ENCODE measurements at places on chromosomes 1 and 21.

DNA sequence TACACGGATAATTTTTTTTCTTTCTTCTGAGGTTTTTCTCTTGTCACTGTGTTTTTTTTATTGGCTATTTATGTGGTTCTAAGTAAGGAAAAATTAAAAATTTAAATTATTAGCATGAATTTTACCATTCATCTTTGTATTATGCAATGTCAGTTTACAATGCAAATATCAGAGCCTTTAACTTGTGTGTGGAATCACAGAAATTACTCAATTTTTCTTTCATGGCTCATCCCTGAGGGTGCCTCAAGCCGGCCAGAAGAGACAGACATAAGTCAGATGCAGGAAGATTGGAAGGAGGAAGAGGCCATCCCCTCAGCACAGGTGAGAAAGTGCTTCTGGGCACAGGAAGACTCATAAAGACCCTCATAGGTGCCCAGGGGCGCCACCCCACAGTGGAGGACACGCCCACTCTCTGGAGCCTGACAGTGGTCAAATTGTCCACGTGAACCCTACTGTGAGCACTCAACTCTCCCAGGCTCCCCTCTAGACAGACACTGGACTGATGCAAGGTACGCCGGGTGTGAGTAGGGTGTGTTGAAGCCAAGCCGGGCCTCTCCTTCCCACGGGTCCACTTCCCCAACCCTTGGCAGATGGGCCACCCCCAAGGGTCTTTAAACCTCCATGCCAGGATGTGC lies 9.5 kb upstream of the LDLRAP1 start:
- DNase-seq: no peak

DNA sequence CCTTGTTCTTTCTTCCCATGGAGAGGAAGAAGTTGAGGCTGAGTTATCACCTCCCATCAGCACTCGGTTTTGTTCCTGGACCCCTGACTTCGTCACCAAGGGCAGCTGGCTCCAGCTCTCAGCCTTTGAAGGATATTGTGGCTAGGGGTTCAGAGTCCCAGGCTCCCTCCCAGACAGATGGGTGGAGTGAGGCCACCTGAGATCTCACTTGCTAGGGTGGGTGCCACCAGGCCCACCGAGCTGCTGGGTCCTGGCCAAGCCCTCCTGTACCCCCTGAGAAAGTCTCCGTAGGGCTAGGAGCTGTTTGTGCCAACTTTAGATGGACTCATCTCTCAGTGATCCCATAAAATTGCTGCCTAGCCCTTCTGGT lies 6.9 kb downstream of the MX2 start:
- DNase-seq: no peak

DNA sequence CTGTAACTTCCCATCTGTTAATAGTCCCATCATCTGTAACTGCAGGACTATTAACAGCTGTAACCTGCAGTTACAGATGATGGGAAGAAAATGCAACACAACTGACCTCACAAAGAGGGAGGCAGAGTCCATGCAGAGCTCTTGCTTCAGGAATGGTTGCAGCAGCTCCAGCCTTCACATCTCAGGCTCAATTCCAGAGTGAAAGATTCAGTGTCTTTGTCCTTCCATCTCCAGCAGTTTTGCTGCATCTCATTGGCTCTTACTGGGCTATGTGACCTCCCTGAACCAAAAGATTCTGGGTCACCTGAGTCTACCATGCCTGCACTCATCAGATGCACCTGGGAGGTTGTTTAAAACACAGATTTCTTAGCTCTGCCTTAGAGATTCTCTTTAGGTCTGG lies 686.7 kb downstream of the MATN1 start:
- DNase-seq: no peak

GRCh38 chr1:180219776-180220175 lies 10.3 kb upstream of the LHX4 start:
- peak; percentile 54 for DNase-seq

DNA sequence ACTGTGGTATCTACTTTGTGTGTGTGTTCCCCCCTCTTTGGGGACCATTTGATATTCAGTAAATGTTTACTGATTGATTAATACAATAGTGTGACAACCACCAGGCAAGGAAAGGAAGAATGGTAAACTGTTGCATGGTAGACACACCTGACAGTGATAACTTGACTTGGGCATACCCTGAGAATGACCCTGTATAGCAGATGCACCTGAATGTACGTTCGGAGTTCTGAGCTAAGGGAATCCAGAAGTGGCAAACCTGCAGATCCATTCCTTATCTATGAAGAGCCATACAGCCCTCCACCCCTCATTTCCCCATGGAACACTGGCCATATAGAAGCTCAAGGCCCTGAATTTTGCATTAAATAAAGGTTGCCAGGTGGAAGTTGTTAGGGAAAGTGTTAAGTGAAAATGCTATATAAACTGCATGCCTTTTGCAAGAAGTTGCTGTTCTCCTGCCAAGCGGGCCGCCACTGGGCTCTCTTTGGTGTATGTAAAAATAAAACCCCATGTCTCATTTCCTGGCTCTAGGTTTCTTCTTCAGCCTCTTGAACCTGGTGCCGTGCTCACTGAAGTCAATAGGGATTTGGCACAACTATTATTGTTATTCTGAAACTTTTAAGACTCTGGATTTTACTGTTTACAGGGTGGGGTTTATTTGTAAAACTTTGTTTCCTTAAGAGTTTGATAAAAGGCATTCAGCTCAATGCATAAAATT lies 32.6 kb upstream of the DENND1B start:
- no peak for DNase-seq

DNA sequence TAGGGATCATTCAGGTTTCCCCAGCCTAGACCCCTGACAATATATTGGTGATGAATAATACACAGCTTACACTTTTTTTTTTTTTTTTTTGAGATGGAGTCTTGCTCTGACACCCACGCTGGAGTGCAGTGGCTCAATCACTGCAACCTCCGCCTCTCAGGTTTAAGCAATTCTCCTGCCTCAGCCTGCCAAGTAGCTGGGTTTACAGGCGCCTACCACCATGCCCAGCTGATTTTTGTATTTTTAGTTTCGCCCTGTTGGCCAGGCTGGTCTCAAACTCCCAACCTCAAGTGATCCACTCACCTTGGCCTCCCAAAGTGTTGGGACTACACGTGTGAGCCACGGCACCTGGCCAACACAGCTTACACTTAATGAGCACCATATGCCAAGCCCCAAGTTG lies 7.2 kb downstream of the VASH2 start:
- peak; percentile 25 for DNase-seq

DNA sequence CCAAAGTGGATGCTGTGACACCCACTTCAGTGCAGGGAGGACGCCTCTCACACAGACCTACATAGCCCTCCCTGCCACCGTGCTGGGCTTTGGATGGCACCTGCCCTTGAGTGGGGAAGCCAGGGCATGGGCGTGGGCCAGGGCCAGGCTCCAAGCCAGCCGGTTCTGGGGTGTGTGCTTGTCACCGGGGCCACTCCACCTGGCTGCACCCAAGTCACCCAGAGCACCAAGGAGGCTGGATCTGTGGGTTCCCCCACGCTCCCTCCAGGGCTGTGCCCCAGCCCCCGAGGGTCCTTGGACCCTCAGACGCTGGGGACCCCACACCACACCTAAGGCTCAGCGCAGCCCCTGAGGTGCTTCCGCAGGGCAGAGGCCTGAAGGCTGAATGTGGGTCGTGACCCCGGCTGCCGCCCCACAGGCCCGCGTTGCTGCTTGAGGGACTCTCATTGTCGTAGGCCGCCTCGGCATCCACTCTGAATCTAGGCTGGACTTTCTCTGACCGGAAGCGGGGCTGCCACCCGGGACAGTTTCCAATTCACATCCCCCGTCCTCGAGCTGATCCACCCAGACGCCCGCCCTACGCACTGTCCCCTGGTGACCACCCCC lies 1.5 kb downstream of the MXRA8 start:
- DNase-seq: no peak

DNA sequence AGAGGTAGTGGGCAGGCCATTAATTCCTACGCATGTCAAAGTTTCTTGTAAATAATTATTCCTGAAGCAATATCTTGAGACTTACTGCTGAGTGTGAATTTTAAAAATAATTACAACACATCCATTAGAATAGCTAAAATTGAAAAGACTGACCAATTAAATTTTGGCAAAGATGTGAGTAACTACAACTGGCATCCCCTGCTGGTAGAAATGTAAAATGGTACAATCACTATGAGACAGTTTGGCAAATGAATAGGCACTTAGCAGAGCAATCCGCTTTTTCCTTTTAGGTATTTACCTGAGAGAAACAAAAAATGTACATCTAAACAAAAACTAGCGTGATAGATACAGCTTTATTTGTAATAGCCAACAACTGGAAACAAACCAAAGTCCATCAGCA lies 798.9 kb downstream of the BRINP3 start:
- no peak for DNase-seq

DNA sequence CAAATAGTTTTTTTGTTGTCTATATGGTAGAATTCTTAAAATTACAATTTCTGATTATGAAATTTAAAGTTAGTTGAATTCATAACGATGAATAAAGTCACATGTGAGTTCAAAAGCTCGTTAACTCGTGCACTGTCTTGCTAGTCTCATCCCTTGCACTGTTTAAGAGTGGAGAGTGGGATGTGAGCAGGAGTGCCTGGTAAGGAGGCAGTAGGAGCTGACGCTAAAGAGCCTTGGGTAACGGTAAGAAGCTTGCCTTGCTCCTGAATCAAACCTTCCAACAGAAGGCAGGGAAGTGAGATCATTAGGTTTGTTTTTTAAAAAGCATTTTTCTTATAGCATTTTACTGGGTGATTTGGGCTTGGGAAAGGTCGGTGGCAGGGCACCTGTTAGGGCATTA lies 2.3 kb upstream of the FASLG start:
- DNase-seq: no peak

DNA sequence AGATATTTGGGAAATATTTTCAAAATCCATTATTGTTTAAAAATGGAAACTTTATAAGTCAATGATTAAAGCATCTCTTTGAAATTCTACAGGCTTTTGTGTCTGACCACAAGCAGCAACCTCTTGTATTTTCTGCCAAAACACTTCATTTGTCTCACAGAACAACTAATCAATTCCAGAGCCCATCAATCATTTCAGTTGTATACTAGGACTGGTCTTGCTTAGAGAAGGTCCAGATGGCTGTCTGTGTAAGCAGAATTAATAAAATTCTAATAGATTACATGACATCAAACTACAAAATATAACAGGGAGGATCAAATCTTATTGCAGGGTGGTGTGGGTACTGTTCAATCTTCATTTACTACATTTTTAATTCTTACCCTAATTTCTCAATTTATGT lies 76.4 kb downstream of the ACBD6 start:
- no peak for DNase-seq

- DNase-seq: no peak
Observed at GRCh38 chr21:36454093-36454531, 25.8 kb downstream of the CLDN14 start.

- DNase-seq: no peak
Observed at GRCh38 chr1:54254055-54254454, 54.1 kb downstream of the MRPL37 start.

GRCh38 chr1:67614511-67614934 lies 70.5 kb upstream of the GADD45A start:
- no peak for DNase-seq

DNA sequence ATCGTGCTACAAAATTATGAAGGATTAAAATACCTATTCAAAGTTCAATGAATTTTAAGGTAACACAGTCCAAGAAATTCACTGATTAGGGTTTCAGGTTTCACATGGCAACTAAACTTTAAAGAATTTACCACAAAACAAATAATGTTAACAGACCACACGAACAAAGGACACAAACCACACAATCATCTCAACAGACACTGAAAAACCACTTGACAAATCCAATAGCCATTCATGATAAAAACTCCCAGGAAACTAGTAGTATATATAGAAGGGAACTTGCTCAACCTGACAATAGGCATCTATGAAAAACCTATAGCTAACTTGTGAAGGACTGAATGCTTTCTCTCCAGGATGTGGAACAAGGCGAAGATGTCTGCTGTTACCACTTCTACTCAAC lies 21.1 kb upstream of the SH2D5 start:
- no peak for DNase-seq

DNA sequence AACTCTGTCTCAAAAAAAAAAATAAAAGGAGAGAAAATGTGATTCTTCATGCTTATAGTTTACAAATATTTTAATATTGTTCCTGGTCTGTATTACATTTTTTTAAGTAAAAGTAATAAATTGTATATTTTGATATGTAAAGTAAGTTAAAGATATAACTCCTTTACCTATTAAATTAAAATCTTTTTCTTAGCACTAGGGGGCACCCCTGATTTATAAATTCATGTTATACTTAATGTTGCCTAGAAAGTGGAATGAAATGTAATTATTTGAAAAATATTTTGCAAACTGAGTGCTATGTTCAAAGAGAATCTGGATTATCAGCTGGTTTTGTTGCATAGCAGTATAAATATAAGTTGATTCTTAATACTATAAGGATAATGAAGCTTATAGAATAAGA lies 49.2 kb downstream of the RALGPS2 start:
- no peak for DNase-seq

DNA sequence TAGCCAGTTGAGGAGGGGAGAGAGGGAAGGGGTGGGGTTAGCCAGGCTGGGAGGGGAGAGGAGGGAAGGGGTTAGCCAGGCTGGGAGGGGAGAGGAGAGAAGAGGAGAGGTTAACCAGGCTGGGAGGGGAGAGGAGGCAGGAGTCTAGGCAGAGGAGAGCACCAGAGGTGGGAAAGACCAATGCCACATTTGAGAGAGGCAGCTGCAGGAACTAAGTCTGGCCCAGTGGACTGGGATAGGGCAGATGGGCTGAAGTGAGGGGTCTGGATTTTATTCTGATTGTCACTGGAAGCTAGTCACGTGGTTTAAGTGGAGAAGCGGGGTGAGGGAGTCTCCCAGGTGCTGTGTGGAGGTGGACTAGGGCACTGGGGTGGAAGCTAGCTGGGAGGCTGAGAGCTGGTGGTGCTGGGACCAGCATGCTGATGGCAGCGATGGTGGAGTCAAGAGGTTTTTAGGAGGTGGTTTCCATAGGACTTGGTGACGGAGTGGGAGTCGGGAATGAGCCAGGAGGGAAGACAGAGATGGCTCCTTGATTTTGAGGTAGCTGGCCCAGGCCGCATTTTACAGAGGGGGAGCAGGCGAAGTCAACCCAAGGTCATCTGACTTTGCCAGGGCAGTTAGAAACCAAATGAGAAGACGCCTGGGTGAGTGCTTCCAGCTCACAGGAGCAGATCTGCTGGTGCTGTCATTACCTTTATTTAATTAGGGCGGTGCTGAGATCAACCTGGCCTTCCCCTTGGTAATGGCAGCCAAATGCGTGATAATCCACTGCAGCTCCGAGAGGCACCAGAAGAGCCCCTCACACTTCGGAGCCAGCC lies 42.8 kb downstream of the DISP3 start:
- DNase-seq: no peak

- no peak for DNase-seq
Observed at GRCh38 chr1:31064111-31064717, 1.3 kb downstream of the PUM1 start.

GRCh38 chr1:1024149-1024770 lies 4.3 kb downstream of the AGRN start:
- DNase-seq: no peak

DNA sequence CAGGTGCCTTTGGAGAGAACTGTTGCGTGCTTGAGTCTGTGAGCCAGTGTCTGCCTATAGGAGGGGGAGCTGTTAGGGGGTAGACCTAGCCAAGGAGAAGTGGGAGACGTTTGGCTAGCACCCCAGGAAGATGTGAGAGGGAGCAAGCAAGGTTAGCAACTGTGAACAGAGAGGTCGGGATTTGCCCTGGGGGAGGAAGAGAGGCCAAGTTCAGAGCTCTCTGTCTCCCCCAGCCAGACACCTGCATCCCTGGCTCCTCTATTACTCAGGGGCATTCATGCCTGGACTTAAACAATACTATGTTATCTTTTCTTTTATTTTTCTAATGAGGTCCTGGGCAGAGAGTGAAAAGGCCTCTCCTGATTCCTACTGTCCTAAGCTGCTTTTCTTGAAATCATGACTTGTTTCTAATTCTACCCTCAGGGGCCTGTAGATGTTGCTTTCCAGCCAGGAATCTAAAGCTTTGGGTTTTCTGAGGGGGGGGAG lies 2.4 kb downstream of the BTG2 start:
- DNase-seq: no peak

Measured in activated effector memory CD4-positive, alpha-beta T cell treated with anti-CD3 and anti-CD28 coated beads, Interleukin-2, amount 50 U/mL, for 16 hours (primary cell).